ENCODE measurements at places on chromosomes 2 and 18.

GRCh38 chr18:79983793-79984192 is 4.6 kb downstream of the TXNL4A start:
- no peak for DNase-seq

DNA sequence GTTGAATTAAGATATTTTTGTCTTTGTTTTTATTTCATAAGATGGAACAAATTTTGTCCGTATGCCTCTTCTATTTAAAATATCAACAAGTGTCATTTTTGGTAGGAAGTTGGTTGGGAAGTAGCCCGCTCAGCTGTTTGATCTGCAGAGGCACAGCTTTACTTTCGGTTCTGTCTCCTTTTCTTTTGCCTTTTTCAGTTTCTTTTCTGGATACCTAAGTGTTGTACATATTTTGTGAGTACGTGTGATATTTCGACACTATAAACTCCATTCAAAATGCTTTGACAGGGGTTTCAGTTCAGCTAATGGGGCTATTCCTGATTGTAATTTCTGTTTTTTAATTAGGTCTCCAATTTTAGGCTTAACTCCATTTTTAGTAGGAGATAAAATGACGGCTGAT is 1785.0 kb upstream of the LRRTM1 start:
- no peak for DNase-seq

GRCh38 chr18:59873641-59874040 is 26.2 kb upstream of the PMAIP1 start:
- no peak for DNase-seq

DNA sequence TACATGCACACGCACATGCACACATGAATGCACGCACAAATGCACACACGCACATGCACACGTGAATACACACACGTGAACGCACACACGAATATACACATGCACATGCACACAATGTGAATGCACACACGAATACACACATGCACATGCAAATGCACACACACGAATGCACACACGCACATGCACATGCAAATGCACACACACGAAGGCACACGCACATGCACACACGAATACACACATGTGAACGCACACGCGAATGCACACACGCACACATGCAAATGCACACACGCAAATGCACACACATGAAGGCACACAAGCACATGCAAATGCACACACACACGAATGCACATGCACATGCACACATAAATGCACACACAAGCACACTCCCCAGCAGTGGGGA is 68.6 kb upstream of the GPC1 start:
- DNase-seq: no peak
